ENCODE measurements at places on chromosomes 4 and X. TPM values are rescaled to one million over a fixed set of nuclear protein-coding genes. Genes with fewer than 3 reads are reported as not detected.

Gene TMEM35A
- total RNA-seq: 5.5 TPM

Gene KLHL4
- 6.2 TPM for total RNA-seq

Gene SLC2A9
- total RNA-seq: 3.8 TPM

Gene UGDH
- 154 TPM for total RNA-seq

Gene RNF212
- total RNA-seq: 15.3 TPM

Gene GPR143
- not detected for total RNA-seq

Gene GABRG1
- total RNA-seq: not detected

Gene ZIC3
- total RNA-seq: not detected

Gene TRIM61
- total RNA-seq: 3.0 TPM

Gene NAP1L2
- 1.3 TPM for total RNA-seq

Gene OPN1LW
- not detected for total RNA-seq

Gene GLUD2
- 1.7 TPM for total RNA-seq

Gene GAGE10
- total RNA-seq: not detected

Gene USP51
- total RNA-seq: 2.3 TPM

Gene CXCL13
- total RNA-seq: not detected

Gene OPHN1
- total RNA-seq: 5.9 TPM

Gene MTMR8
- 0.07 TPM for total RNA-seq

Gene STEEP1
- 36.0 TPM for total RNA-seq

Gene CCSER1
- total RNA-seq: 0.20 TPM

Gene UGT8
- 0.10 TPM for total RNA-seq

Gene CDX4
- total RNA-seq: not detected

Gene SLC9B1
- total RNA-seq: 0.76 TPM

Gene SNX12
- total RNA-seq: 67.9 TPM

Gene BEND2
- not detected for total RNA-seq

Gene GPC4
- 3.5 TPM for total RNA-seq

Gene EVC
- 50.0 TPM for total RNA-seq

Gene AFF1
- total RNA-seq: 20.6 TPM

Gene SPANXD
- not detected for total RNA-seq

Gene UGT2B17
- not detected for total RNA-seq

Gene SOX3
- total RNA-seq: not detected

Gene ELK1
- total RNA-seq: 20.4 TPM

Gene ODAPH
- total RNA-seq: not detected

Gene FGF2
- 174 TPM for total RNA-seq

Gene ARSJ
- total RNA-seq: 48.6 TPM

Gene AFP
- 1.1 TPM for total RNA-seq

Gene PDS5A
- total RNA-seq: 59.3 TPM

Gene GTPBP6
- total RNA-seq: 28.9 TPM

Gene ZFP92
- 0.23 TPM for total RNA-seq

Gene C4orf50
- not detected for total RNA-seq

Gene RLIM
- total RNA-seq: 62.6 TPM

Gene PI4K2B
- total RNA-seq: 22.8 TPM

Gene GABRB1
- 0.99 TPM for total RNA-seq

Gene ZCCHC18
- 0.52 TPM for total RNA-seq

Gene H2BW2
- not detected for total RNA-seq

Gene SMIM10
- total RNA-seq: 7.3 TPM

Data from smooth muscle cell of the pulmonary artery (primary cell).